Amniotic epithelial cell (primary cell): ENCODE measurements at places on chromosomes 3 and 15.

DNA sequence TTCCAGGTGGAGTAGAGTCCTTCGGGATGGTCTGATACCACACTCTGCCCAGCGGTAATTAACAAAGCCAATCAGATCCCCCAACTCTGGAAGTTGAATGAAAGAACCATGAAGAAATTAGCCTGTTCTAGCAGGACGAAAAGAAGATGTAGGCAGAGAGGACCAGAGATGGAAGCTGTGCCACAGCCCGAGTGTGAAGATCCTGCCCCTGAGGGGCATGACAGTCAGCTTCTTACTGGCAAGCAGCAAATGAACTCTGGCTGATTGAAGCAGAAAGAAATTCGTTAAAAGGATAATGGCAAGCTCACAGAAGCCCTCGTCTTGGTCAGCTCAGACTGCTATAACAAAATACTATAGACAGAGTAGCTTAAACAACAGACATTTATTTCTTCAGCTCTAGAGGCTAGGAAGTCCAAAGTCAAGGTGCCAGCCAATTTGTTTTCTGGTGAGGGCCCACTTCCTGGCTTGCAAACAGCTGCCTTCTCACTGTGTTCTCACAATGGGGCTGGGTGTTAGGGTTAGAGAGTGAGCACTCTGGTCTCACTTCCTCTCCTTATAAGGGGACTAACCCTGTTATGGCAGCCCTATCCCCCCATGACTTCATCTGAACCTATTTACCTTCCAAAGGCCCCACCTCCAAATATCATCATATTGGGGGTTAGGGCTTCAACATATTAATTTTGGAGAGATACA is 307.1 kb downstream of the VPS13C start:
- no peak for DNase-seq

DNA sequence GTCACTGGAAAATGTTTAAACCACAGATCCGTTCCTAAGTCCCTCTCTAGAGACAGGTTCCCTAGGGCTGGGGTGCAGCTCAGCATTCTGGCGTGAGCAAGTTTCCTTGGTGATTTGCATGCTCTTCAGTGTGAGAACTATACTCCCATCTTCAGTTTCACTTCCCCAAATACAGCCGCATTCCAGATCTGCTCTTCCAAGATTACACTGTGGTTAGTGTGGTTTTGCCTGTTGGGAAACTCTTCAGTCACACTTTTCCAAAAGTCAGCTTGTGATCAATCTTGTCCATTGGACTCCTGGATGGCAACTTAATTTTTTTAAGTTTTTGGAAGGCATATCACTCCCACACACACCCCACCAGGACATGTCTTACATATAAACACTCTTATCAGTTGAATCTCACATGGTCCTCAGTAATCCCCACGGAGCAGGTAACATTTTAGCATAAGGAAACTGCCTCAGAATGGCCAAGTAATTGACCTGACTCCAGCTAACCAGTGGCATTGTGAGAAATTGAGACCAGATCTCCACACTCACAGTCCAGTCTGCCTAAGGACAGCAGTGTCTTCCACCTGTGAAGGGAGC is 33.5 kb upstream of the PTPN23 start:
- DNase-seq, result peak; percentile 90

- DNase-seq, result no peak
Measured at GRCh38 chr3:48243886-48244285, 3.0 kb downstream of the ZNF589 start.

DNA sequence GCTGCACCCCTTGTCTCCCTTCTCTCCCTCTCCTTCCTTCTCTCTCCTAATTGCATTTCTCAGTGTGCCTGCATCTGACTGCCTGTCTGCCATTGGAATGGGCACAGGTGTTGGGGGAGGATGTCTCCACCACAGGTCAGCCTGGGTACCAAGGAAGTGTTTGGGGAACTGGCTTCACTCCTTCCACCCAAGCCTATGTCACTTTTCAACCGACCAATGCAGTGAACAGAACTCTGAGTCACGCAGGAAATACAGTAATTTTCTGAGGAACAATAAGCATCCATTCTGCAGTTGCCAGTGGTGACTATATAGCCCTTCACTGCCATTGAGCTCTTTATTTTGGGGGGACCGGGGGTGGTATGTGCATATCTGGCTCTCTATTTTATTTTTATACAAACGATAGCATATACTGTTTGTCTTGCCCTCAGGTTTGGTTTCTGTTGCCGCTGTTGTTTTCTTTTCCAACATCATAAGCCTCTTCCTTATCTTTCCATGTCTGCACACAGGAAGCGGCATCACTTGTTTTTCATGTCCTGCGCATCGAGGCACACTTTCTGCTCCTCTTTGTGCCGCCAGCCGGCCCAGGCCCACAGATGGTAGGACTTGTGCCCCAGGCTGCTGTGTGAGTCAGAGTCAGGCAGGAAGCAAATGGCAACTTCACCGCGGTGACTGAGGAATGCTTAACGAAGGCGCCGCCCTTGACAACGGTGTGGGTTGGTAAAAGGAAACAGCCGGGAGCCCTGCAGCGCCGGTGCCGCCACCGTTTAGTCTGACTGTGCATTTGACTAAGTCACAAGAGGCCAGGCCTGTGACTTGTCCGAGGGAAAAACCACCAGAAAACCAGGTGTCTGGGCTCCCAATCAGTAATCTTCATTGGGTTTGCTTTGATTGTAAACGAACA is 21.1 kb upstream of the CDCP1 start:
- peak; percentile 81 for DNase-seq

DNA sequence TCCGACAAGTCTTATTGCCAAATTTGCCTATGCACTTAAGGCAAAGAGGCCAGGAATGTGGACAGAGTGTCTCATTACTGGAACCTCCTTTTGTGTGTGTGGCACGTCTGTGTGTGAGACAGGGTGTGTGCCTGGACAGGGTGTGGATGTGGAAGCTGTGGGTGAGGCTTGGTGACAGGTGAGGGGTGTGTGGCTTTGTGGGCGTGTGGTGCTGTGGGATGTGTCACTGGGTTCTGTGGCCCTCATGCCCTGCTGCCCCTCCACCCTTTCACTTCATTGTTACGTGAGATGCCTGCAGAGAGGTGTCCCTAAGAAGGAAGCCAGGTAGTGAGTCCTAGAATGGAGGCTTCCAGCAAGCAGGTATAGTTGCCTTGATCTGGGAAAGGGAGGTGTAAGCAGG is 244.0 kb upstream of the CHRNA7 start:
- DNase-seq, result no peak

DNA sequence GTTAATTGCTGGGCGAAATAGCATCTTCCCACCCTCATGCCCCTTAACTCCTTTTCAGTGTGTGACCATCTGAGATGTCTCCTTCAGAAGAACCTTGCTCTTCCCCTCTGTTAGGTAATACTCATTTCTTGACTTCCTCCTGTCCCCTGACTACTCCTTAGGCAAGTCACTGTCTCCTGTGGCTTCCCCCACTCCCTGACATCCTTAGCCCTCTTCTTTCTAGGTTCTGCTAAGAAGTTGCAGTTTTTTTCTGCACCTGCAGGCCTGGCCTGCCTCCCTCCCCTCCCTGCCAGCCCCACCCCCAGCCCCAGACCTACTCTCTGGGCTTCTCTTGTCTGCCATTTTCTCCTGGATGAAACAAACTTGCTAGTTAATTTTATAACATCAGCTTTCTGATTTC is 15.2 kb upstream of the EID1 start:
- no peak for DNase-seq

GRCh38 chr3:14418296-14419250 is 16.2 kb downstream of the SLC6A6 start:
- no peak for DNase-seq

- DNase-seq, result peak; percentile 57
Measured at GRCh38 chr3:44359146-44359751, 20.7 kb downstream of the TCAIM start.

GRCh38 chr3:116716490-116716889 is 6.9 kb downstream of the TUSC7 start:
- DNase-seq, result no peak

DNA sequence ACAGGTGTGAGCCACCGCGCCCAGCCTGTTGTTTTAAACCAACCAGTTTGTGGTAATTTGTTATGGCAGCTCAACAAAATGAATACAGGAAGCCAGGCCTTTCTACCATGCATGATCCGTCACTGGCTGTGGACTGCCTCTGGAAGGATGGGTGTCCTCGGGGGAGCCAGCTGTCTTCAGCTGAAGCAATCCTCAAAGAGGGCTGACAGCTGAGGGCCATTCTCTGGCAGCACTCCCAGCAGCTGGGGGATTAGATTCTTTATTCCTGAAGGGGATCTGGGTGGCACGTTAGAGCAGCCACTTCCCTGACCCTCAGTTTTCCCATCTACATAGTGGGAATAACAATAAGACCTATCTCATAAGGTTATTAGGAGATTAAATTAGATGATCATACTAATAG is 24.4 kb downstream of the POLR2M start:
- no peak for DNase-seq

DNA sequence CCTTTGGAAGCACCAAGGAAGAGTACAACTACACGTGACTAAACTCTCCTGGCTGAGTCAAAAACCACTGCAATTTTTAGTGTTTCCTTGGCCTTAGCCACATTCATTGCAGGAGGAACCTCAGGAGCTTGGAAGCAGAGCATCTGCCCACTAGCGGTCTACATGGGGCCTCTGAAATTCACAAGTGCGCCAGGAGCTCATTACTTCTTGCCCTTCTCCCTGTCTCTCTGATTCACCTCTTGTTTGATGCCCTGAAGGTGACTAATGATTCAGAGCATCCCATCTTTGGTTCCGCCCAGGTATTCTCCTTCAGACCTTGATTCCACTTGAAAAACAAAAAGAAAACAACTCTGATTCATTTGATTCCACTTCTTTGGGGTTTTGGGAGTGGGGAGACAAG is 201.1 kb upstream of the LPP start:
- DNase-seq, result no peak

GRCh38 chr3:169110633-169111032 is 552.9 kb downstream of the MECOM start:
- no peak for DNase-seq

DNA sequence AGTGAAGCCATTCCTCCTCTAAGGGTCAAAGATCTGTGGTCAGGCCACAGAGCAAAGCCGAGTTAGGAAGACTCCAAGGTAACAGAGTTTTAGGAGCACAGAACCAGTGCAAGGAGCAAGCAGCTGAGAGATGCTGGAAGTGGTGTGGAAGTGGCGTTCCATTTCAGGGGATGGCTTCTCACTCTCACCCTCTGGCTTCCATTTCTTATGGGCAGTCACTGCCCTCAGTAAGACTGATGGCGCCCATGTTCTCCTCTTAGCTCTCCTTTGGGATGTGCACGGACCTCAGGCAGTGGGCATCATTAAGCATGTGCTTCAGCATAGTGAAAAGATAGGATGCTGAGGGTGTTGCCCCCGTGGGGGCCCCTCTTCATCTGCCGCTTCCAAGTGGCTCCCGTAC is 90.3 kb downstream of the ASB7 start:
- DNase-seq, result no peak

DNA sequence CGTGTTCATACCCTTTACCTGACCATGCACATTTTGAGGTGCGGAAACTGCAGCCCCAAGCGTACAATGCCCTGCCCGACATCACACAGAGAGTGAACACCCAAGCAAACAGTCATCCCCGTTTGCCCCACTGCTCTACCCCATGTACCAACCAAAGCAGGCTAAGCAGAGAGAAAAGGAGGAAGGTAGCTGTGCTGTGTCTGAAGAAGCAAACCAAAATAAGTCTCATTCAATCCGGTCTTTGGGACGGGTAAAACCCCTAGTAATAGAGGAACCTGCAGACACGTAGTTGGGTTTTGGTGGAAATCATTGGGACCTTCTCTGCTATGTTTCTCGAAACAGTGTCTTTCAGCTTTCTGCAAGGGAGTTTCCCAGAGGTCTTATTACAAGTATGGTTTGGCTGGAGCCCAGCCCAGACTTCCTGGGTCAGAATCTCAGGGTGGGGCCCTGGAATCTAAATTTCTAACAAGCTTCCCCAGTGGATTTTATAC is 164.6 kb upstream of the HES1 start:
- DNase-seq, result peak; percentile 15

DNA sequence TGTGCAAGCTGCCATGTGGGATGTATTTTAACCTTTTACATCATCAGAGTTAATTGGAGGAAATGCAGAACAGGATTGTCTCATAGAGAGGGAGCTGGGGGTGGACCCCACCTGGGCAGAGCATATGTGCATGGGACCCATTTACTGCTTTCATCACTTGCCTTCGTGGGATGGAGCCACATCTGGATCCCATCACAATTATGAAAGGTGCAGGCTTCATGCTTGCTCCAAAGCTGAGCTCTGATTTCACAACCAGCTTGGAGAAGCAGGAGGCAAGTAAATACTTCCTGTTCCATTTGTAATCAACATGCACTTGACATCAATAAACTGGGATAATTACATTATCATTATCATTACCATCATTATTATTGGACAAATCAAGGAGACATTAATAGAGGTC is 161.9 kb downstream of the ALDH1A2 start:
- DNase-seq, result no peak

- DNase-seq, result no peak
Measured at GRCh38 chr3:127714866-127715265, 42.1 kb downstream of the ABTB1 start.

- no peak for DNase-seq
Measured at GRCh38 chr3:152335273-152335672, 66.5 kb downstream of the MBNL1 start.

- DNase-seq, result peak; percentile 45
Measured at GRCh38 chr15:85858586-85859375, 64.1 kb upstream of the KLHL25 start.

DNA sequence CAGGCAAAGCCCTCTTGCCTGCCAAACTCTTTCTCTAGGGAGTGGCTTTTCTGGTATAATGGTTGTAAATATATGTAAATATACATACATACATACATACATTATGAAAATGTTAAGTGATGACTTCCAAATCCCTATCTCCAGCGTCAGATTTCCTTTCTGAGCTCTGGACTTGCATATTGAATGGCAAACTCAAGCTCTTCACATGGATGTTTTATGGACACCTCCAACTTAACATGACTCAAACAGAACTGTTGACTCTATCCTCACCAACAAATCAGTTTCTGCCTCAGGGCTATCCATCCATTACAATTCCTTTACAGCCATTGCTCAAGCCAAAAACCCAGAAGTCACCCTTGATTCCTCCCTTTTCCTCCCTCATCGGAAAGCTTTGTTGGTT is 45.1 kb downstream of the ADAMTSL3 start:
- no peak for DNase-seq

DNA sequence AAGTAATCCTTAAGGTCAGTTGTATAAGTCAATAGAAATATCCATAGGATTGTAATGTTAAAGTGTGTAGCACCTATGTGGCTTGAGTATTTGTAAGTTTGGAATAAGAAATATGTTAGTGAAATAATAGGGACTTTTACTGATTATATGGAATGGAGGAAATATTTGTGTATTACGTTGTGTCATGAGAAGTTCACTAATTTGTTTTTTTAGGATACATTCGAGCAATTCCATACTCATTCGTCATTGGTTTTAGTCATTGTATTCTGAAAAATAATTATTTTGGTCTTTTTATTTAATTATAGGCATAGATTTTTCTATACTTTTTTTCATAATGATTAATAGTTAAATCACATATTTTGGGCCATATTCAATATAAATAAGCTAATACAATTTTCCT is 21.0 kb downstream of the MBNL1 start:
- no peak for DNase-seq

DNA sequence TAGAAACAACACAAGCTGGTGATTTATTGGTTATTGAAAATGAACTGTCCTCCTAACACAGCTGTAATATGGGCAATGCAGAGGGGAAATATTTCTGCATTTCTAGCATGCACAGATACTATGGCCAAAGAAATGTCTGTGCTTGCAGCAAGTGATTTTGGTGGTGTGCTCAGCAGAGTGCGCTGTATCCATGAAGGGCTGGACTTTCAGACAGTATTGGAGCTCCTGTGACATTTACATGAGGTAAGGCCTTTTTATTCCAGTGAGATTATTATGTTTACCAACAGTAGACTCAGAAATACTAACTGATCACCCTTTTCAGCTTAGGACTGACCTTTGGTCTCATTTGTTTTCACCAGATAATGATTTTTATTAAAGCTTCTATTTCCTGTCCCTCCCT is 1302.6 kb upstream of the EPHA6 start:
- no peak for DNase-seq
